NCI-H1048 (cell line): ENCODE measurements at places on chromosomes 16 and 17.

- DNase-seq: no peak
These were observed 5.2 kb downstream of the ALOX12B start for GRCh38 chr17:8082292-8082691.

- no peak for DNase-seq
These were observed 613 bp downstream of the ECI1 start for GRCh38 chr16:2250652-2251295.

- DNase-seq: no peak
These were observed 35.1 kb downstream of the MARF1 start for GRCh38 chr16:15607700-15608396.

DNA sequence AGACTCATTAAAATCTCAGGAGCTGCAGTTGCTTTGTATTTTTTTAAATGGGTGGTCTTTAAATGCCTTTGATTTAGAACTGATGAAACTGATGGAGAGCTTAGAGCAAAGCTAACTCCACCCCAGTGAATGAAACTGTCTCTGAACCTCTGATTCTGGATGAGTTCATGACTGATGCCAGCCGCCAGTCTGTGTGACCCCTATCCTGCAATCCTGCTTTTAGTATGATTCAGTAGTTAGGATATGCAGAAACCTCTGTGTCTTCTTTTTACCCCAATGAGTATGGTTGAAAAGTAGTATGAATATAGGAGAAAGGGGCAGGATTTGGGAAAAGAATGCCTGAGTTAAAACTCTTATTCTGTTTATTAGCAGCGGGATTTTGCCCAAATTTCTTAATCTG, 12.3 kb upstream of the SALL1 start:
- no peak for DNase-seq

GRCh38 chr17:78425429-78425828, 47.0 kb downstream of the PGS1 start:
- DNase-seq: no peak

DNA sequence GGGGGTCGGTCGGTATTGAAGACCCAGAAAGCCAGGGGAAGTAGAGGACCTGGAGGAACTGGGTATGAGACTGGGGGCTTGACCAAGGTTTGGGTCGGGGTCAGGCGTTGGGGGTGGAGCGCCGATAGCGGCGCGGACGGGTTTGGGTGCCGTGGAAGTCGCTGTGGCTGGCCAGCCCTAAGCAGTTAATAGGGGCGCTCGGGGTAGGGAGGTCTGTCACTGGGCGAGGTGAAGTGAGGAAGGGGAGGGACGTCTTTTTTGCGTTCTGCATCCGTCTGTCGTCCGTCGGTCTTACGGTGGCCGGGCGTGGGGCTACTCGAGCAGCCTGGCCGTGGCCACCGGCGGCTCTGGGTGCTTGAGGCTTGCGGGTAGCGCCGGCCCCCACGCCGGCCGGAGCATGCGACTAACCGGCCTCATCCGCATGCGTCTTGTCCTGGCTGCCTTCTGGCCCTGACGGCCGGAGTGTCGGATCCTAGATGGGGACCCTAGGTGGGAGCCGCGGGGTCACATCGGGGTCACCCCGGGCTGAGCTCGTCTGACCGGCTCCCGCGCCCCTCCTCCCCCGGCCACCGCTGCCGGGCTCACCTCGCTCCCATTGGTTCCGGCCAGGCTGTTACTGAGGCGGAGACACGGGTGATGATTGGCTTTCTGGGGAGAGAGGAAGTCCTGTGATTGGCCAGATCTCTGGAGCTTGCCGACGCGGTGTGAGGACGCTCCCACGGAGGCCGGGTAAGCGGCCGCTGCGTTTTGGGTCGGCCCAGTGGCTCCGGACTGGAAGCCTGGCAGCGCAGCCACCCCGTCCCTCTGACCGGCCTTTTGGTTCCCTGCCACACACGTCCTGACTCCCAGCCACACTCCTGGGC, 10.3 kb upstream of the TMEM88 start:
- peak; percentile 77 for DNase-seq

DNA sequence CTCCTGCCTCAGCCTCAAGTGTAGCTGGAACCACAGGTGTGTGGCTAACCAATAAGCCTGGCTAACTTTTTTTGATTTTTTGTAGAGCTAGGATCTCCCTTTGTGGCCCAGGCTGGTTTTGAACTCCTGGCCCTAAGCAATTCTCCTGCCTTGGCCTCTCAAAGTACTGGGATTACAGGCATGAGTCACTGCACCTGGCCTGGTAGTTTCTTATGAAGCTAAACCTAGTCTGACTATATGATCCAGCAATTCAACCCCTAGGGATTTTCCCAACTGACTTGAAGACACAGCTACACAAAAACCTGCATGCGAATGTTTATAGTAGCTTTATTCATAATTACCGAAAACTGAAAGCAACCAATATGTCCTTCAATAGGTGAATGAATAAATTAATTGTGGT, 176.2 kb upstream of the IRX3 start:
- no peak for DNase-seq

GRCh38 chr17:82704886-82705285, 6.4 kb upstream of the RAB40B start:
- no peak for DNase-seq

DNA sequence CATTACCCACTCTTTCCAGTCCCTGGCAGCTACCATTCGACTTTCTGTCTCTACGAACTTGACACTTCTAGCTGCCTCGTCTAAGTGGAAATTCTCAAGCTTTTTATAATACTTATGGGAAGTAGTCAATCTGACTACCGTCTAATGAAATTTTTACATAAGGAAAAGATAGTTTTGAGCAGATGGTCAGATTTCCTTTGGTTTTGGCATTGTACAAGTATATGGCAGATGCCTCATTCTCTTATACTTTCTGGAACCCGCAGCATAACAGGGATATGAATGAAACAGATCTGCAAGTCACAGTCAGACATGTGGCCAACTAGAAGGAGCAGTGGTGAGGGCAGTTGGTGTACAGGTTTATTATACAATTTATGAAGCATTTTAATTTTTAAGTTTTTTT, 146.0 kb downstream of the PITPNC1 start:
- no peak for DNase-seq

DNA sequence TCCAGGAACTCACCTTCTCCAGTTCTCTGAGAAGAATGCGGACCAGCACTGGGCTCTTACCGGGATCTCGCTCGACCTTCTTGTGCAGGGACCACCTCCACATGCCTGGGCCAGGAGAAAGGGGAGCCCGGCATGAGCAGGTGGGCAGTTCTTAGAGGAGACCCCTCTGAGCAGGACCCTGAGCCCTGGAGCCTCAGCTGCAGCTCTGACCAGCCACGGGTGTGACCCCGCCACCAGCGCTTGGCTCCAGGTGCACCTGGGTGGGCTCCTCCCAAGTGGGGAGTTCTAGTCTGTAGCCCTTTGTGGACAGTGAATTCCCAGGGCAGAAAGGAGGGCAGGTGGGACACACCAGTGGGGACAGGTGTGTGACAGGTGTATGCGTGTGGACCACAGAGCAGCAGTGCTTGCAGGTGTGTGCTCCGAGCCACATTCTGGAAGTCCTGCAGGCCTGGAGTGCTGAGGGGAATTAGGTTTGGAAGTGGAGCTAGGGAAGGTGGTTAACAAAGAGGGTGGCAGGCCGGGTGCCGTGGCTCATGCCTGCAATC, 28.9 kb downstream of the PIK3R6 start:
- no peak for DNase-seq

- DNase-seq: no peak
These were observed 6.5 kb downstream of the RGS11 start for GRCh38 chr16:269061-269796.
